ENCODE measurements at places on chromosomes 7 and 10. TPM values are rescaled to one million over a fixed set of nuclear protein-coding genes. Genes with fewer than 3 reads are reported as not detected.

The MOGAT3 gene
- not detected for total RNA-seq

The NKX2-3 gene
- total RNA-seq: not detected

The EMX2 gene
- total RNA-seq: not detected

- no peak for DNase-seq
Measured at GRCh38 chr7:100434297-100435144, 1.8 kb downstream of the PPP1R35 start.

- DNase-seq: no peak
Measured at GRCh38 chr10:5827841-5828240, 14.6 kb upstream of the GDI2 start.

GRCh38 chr7:29593459-29593858, 29.8 kb downstream of the PRR15 start:
- no peak for DNase-seq

DNA sequence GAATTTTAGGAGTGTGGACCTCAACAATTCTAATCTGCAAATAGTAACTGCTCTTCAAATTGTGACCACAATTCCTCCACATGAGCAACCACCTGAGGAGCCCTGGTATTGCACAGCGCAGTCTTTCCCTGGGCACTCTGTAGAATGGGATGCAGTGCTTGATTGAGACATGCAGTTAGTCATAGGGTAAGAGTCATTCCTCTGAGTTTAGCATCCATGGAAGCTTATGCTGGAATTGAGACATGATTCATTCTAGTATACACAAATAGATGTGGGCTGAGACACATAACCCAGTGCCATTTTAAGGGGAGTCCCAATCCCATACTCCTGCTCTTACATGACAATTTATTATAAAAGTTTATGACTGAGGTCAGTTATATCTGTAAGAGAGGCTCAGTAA, 582.3 kb upstream of the CNTNAP2 start:
- no peak for DNase-seq

GRCh38 chr7:158541346-158542010, 46.1 kb downstream of the PTPRN2 start:
- DNase-seq: no peak

- DNase-seq: no peak
Measured at GRCh38 chr10:113473851-113474250, 79.0 kb upstream of the HABP2 start.

Data from heart left ventricle (tissue), 16 donors.